T-cell (primary cell): ENCODE measurements at places on chromosomes 6 and 20.
A peak's percentile ranks its signal among the peaks of the same experiment; 100 is the strongest.

- DNase-seq, result no peak
Observed at GRCh38 chr20:58433759-58434158, 44.7 kb downstream of the VAPB start.

GRCh38 chr20:32522776-32523612 lies 62.1 kb downstream of the NOL4L start:
- DNase-seq, result no peak

GRCh38 chr6:20312606-20313005 lies 89.1 kb upstream of the E2F3 start:
- DNase-seq, result no peak

DNA sequence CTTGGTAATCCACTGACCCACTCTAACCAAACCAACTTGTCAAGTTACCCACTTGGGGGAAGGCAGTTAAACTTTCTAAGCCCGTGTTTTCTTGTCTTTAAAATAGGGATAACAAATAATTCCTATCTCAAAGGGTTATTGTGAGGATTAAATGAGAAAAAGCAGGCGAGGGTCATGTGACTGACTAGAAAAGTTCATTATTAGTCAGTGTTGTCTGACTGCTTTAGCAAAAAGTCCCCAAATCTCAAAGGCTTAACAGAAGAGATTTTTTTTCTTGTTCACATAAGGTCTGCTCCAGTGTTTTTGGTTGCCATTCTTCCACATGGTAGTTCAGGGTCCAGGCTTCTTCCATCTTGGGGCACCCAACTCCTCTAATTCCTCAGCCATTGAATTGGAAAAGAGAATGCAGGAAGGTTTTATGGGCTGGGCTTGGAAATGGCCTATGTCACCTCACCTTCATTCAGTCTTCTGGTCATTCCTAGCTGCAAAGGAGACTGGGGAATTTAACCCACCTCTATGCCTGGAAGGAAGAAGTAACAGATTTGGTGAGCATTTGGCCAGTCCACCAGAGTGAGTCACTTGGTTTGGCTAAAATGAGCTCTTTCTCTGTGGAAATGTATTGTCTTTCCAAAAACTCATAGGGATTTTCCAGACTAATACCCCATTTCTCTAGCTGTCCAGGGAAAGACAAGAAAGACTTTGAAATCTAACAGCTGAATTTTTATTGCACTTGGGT lies 77.0 kb downstream of the CAP2 start:
- no peak for DNase-seq

GRCh38 chr6:53664623-53665022 lies 933 bp downstream of the KLHL31 start:
- DNase-seq, result no peak

DNA sequence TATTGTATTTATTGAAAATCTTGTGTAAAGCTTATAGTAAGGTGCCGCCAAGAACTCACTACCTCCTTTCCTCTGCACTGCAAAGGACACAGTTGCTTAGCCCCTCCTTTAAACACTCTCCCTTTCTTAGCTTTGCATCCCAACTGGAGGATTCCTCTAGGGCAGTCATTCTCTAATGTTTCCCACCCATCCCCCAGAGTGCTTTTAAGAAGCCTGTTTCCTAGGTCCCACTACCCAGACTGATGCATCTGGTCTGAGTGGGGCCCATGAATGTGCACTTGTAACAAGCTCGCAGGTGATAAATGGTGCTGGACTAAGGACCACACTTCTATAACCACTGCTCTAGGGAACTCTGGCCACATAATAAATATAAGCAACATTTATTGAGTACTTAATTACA lies 55.2 kb downstream of the B4GALT5 start:
- no peak for DNase-seq

GRCh38 chr20:33475381-33476152 lies 14.3 kb upstream of the CBFA2T2 start:
- no peak for DNase-seq

GRCh38 chr20:50710492-50711063 lies 19.2 kb upstream of the RIPOR3 start:
- no peak for DNase-seq

DNA sequence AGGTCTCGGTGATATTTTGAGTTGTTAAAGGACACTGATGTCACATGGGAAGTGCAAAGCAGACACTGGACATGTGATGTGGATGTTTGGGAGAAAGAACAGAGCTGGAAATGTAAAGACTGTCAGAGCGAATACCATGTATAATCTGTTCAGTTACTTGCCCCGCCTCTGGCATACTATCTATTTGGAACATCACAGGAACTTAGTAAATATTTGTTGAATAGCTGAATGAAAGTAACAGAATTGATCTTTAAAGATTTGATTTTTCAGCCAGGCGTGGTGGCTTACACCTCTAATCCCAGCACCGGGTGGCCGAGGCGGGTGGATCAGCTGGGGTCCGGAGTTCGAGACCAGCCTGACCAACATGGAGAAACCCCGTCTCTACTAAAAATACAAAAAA lies 13.8 kb upstream of the NHLRC1 start:
- no peak for DNase-seq

DNA sequence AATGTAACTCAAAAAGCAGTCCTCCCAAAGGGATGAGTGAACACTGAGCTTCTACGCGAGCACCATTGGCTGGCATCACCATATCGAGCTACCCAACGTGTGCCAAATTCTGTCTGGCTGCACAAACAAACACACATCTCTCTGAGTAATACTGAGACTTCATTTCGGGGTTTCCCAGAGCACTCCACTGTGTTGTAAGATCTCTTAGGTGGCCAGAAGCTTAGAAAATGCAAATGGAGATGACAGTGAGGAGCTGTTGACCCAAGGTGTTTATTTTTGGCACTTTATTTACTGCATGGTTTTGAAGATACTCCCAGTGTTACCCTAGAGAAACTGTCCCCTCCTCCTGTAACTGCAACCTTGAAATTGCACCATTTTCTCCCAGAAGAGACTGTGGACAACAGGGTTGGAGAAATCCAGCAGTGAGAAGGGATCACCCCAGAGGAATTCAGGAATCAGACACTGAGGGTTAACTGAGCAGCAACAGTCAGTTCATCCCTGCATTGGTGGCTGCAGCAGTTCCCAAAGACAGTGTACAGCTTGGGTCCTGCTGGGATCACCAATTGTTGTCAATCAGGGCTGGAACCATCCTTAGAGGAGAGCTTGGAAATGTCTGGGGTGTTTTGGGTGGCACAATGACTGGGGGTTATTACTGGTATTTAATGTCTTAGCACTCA lies 1.0 kb upstream of the RIPOR2 start:
- no peak for DNase-seq

GRCh38 chr20:54268941-54269340 lies 61.1 kb downstream of the PFDN4 start:
- no peak for DNase-seq

GRCh38 chr20:53622247-53623133 lies 28.9 kb upstream of the ZNF217 start:
- DNase-seq, result no peak

DNA sequence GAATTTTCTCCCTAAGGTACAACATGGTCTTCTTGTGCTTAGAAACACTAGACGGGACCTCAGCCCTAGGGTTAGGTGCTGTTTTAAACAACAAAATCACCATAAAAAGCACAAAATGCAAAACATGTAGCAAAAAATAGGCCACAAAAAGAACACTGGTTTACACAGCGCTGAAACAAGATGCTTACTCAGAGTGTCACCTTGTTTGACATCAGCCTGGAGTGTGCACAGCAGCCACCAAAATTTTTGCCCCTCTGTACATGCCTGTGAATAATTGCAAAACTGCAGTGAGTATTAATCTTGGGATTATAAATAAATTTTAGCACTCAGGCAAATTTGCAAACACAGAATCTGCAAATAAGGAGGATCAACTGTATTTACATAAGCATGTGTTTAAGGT lies 110.1 kb downstream of the PLG start:
- no peak for DNase-seq

DNA sequence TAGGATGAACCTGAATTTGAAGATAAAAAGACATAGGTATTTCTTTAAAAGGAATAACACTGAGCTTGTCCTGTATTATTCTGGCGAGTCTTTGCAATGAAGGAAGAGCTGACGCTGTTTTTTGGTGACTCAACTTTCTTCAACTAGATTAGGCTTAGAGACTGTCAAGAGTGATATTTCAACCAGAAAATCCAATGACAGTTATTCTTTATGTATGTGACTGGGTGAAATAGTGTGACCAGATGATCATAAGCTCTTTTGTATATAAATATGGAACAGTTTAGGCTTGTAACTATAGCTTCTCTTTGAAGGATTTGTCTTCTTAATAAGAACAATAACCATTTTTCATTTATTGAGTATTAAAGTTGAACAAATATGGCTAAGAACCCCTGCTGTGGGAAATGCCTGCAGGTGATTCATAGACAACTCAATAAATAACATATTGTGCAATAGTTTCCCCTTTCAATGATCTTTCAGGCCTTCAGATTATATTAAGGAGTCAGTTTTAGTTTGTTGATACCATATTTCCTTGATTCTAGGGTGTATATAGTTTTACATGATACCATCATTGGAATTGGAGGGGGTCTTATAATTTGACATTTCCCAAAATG lies 265.6 kb upstream of the JAG1 start:
- no peak for DNase-seq

GRCh38 chr6:62640749-62641148 lies 354.7 kb upstream of the KHDRBS2 start:
- DNase-seq, result no peak

DNA sequence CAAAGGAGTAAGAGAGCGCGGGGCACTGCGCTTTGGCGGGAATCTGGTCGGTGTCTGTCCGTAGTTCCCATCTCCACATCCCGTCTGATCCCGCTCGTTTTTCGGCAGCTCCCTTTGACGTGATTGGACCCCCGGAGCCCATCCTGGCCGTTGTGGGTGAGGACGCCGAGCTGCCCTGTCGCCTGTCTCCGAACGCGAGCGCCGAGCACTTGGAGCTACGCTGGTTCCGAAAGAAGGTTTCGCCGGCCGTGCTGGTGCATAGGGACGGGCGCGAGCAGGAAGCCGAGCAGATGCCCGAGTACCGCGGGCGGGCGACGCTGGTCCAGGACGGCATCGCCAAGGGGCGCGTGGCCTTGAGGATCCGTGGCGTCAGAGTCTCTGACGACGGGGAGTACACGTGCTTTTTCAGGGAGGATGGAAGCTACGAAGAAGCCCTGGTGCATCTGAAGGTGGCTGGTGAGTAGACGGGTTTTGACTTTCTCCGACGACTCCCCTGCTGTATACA lies 1.4 kb downstream of the BTN1A1 start:
- DNase-seq, result peak; percentile 33

DNA sequence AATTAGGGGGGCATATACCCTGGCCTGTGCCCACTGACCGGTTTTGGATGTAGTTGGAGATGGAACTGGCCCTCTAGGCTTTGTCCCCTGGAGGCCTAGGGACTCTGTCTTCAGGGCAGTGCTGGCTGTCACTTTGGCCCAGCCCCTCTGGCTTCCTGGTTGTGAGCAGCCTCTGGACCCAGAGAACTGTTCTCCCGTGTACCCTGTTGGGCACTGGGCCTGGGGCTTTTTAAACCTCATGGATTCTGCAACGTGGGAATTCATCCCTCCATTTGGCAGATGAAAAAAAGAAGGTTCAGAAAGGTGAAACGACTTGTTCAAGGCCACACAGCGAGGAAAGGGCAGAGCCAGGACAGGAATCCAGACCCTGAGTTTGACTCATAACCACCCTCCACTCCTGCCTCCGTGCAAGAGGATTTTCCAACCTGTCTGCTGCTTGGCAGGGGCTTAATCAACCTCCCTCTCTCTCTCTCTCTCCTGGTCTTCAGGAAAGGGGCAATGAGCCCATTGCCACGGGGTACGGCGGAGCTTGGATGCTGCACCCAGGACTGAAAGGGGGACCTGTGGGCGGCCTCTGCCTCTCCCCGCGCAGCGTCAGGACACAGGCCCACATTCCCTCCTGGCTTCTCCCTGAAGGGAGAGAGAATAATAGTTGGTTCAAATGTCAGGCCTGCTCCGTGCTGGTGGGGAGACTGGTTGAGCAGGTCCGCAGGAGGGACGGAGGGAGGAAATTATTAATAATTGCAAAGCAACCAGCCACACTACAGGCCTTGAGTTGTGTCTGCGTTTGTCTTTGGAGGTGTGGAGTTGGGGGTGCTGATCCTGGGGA lies 56.0 kb downstream of the CEBPB start:
- DNase-seq, result no peak

DNA sequence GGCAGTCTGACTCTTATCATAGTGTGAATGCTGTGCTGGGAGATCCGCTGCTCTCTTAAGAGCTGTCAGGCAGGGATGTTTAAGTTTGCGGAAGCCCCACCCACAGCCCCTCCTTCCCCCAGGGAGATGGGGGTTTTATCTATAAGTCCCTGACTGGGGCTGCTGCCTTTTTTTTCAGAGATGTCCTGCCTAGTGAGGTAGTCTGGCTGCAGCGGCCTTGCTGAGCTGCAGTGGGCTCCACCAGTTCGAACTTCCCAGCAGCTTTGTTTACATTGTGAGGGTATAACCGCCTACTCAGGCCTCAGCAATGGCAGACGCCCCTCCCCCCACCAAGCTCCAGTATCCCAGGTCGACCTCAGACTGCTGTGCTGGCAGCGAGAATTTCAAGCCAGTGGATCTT lies 75.7 kb upstream of the UST start:
- no peak for DNase-seq
